Activated CD4-positive, alpha-beta T cell treated with anti-CD3 and anti-CD28 coated beads, Interleukin-2, amount 10 ng/mL, durations not matched to agents 7 days and 5 days (primary cell): ENCODE measurements at places on chromosomes 1 and 21.

- peak; percentile 40 for DNase-seq
Measured at GRCh38 chr21:43864962-43865539, at the start of gene AGPAT3. AGPAT3 (plus strand) TSS chr21:43865223; CDS start chr21:43959682, 94,459 bp downstream.

- no peak for DNase-seq
Measured at GRCh38 chr1:35932941-35933340, 2.0 kb downstream of the AGO3 start.

GRCh38 chr1:171743081-171743870, 1.4 kb upstream of the VAMP4 start:
- DNase-seq, result no peak

DNA sequence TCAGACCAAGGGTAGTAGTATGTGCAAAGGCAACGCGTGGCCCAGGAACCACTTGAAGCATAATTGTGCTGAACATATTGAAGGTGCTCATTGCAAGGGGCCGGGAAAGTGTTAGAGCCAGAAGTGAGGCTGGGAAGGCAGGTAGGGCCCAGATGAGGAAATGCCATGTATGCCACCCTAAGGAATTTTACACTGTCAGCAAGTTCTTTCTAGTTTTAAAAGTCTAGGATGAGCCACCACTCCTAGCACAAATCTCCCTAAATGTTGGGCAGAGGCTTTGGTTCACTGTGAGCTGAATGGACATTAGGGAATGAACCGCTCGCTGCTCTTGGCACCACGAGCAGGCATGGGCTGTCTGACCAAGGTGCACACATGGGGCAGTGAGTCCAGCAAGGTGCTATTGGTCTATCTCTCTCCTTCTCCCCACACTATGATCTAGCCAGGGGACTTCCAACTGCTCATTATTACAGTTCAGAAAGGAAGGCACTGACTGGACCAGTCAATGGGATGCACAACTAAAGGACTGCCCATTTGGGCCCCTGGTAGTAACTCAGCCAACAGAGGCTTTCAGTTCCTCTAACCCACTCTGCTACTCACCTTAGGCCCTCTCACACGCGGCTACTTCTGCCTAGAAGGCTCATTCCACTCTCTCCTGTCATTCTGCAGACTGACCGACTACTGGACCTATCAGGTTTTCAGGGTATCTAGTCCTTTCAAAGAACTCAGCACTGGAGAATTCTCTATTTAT, 2.0 kb downstream of the KANK4 start:
- no peak for DNase-seq
